Effector memory CD8-positive, alpha-beta T cell (primary cell): ENCODE measurements at places on chromosomes 2 and 18.

DNA sequence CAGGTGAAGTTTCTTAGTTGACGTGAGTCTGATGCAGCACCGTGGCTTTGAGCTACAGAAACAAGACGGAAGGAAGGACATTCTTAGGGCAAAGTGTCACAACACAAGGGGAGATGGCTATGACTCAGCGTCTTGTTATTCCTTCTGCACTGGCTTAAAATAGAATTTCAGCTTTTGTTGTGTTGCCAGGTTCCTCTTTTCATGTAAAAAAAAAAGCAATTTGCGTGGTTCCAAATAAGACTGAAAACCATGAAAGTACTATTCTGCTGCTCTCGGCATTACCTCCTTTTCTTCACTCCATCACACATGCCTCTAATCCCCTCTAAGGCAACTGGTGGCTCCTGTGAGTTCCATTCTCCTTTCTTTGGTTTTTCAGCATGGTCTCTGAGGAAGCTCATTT lies 150.1 kb downstream of the ANTXR1 start:
- no peak for DNase-seq

GRCh38 chr2:67036444-67036843 lies 360.7 kb upstream of the ETAA1 start:
- no peak for DNase-seq

DNA sequence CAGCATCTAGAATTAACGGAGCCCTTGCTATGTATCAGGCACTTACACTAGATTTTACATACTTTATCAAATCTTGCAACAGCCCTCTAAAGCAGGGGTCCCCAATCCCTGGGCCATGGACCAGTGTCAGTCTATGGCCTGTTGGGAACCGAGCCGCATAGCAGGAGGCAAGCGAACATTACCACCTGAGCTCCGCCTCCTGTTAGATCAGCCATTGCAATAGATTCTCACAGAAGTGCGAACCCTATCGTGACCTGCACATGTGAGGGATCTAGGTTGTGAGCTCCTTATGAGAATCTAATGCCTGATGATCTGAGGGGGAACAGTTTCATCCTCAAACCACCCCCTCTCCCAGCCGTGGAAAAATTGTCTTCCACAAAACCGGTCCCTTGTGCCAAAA lies 13.4 kb downstream of the DNAJB2 start:
- DNase-seq: no peak

DNA sequence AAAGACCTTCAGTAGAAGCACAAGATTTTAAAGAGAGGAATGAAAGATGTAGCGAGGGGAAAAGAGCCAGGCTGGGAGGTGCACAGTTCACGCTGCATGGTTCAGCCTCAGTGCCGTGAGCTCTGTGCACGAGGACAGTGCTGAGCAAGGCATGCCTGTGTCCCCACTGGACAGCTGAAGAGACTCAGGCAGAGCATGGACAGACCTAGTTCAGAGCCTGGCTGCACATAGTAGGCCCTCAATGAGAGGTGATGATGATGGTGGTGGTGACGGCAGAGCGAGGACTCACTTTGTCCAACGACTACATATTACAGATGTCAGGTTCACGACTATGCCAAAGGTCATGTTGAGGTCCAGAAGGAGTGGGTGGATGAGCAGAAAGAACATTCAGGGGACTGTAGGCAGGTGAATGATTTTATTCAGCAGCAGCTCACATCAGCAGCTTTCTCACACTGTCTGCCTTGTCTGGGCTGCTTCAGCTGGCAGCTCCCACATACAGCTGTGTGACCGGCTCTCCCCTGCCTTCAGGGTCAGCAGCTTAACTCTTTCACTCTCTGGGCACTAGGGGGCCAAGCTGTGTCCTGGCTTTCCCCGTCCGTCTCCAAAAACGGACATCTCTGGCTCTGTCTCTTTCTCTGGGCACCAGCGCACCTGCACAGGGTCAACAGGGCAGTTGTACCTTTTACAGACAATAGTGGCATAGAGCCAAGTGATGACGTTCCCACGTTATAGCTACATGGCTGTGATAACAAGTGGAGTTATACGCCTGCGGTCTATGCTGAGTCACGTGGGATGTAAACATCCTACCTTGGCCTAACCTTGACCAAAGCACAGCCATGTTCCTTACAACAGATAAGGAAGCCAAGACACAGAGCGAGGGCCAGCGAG lies 128.8 kb upstream of the MSH6 start:
- DNase-seq: no peak

- DNase-seq: no peak
These were observed 111.2 kb upstream of the PPP1CB start for GRCh38 chr2:28640260-28640907.

GRCh38 chr18:67139899-67140298 lies 376.6 kb downstream of the DSEL start:
- no peak for DNase-seq

GRCh38 chr2:181754105-181754504 lies 73.8 kb upstream of the NEUROD1 start:
- no peak for DNase-seq

- no peak for DNase-seq
These were observed 27.2 kb upstream of the ERICH2 start for GRCh38 chr2:170742896-170743529.

DNA sequence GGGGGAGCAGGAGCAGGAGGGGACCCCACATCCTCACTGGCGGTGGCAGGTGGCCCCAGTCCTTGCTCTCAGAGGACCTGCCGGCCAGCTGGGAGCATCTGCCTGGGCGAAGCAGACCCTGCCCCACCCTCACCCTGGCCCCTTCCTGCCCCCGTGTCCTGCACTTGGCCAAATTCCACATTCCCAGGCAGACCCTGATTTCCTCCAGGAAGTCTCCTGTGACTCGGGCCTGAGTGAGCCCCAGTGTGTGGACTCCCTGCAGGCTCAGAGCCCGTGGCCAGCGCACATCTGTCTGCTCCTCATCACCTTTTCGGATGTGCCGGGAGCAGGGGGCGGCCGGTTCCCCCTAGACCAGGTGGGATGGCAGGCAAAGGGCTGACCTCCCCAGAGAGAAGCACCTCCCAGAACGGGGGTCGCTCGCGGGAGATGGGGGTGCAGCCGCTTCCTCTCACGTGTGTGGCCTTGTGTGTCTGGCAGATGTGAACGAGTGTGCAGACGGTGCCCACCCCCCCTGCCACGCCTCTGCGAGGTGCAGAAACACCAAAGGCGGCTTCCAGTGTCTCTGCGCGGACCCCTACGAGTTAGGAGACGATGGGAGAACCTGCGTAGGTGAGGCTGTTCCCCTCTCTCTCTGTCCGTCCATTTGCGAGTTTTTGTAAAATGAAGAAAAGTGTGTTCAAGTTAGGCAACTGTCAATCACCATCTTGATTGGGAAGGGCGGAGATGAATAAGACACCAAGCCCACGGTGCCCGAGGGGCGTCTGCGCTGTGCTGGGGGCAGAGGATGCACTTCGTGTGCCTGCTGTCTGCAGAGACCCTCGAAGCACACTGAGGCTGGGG lies 90.4 kb downstream of the TPO start:
- DNase-seq: no peak
